ENCODE measurements at places on chromosomes 5 and 9.

DNA sequence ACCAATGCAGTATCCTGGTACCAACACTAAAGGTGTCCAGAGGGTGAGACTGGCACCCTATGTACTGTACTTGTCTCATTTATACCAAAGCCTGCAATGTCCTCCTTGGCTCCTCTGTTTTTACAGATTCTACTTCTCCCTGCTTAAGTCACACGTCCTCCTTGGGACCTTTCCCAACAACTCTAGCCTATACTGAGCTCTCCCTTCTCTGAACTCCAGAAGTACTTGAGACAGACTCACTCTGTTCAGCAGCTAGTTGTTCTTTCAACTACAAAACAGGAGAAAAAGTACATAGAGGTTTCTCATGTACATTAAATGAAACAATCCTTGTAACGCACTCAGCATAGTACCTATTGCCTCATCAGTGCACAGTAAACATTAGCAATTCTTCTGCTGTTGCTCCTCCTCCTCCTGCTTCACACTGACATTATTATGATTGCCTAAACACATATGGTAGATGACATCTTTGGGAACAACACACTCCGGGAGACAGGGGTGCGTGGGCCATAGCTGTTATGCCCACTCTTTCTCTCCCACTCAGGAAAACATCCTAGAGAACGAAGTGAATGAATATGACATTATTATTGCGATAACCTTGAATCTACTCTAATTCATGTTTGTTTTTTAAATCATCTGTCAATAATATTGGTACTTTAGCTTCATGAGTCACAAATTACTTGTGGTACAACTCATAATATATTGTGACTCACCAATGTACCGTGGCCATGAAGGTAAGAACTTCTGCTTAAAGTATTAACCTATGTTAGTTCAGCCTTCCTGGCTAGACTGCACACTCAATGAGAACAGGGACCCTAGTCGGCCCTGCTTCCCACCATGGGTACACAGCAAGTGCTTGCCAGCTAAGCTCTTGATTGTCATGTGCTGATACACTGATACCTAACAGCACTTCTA is 180.3 kb upstream of the ADRA1B start:
- no peak for DNase-seq

DNA sequence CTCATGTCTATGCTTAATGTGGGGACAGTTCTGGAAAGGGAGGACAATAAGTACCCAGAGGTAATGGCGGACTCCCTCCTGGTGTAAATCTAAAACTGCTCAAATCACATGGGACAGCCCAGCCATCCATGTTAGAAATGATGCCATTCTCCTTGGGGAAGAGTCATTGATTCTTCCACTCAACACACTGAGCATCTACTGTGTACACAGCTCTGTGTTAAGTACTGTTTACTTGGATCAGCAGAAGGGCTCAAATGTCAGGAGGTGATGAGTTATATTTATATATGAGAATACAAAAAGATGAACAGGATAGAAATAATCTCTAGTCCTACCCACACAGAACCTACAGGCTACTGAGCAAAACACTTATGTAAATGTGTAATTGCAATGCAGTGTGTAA is 31.8 kb upstream of the NANS start:
- DNase-seq: no peak

DNA sequence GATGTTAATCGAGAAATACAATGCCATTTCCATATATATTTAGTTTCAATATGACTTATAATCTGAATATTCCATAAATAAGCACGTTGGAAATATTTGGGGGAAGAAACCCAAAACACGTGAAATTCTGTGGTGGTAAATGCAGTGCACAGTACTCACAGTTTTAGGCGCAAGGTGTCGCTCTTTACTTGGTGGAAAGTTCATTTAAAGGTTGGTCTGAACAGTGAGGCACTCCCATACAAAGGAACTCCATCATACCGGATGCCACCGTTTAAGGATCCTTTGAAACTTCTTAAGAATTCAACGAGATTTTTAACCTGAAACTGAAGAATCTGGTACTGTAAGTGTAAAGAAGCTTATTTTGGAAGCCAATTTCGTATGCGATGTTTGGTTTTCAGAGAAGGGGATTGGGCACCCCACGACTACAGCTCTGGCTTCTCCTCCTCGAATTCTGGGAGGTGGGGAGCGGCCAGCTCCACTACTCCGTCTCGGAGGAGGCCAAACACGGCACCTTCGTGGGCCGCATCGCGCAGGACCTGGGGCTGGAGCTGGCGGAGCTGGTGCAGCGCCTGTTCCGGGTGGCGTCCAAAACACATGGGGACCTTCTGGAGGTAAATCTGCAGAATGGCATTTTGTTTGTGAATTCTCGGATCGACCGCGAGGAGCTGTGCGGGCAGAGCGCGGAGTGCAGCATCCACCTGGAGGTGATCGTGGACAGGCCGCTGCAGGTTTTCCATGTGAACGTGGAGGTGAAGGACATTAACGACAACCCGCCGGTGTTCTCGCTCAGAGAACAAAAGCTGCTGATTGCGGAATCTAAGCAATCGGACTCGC is at the start of gene PCDHA11:
Gene PCDHA11 (plus strand): TSS at position 237 of the 834 bp plus-strand sequence. CDS start 147 bp downstream, at position 384.
- DNase-seq: no peak

DNA sequence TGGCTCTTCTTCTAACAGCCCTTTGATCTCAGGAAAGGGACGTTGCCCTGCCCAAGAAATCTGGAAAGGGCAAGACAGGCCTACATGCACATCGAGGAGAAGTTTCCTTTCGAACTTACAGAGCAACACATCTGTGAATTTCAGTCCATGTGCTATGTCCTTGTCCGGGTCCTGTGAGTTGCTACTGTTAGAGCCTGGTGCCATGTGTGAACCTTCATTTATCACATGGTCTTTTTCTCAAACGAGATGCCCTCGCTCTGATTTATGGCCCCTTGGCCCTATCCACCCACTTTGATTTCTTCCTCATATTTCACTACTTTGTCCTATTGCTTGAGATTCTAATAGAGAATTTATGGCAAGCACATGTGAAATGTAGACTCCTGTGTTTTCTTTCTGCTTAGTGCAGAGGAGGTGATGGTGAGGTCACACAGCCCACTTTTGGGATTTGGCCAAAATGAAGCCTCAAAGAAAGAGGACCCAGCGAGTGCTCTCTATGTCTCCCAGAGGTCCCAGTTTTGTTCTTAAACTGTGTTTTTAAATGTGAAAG is 153.1 kb downstream of the SNCAIP start:
- DNase-seq: no peak

Data from fibroblast of skin of left quadriceps (primary cell).